CD4-positive, alpha-beta T cell treated with Interleukin-17A for 1 hour (primary cell): ENCODE measurements at places on chromosomes 1 and 21.

GRCh38 chr1:11707621-11708276 is 16.2 kb downstream of the DRAXIN start:
- no peak for DNase-seq

DNA sequence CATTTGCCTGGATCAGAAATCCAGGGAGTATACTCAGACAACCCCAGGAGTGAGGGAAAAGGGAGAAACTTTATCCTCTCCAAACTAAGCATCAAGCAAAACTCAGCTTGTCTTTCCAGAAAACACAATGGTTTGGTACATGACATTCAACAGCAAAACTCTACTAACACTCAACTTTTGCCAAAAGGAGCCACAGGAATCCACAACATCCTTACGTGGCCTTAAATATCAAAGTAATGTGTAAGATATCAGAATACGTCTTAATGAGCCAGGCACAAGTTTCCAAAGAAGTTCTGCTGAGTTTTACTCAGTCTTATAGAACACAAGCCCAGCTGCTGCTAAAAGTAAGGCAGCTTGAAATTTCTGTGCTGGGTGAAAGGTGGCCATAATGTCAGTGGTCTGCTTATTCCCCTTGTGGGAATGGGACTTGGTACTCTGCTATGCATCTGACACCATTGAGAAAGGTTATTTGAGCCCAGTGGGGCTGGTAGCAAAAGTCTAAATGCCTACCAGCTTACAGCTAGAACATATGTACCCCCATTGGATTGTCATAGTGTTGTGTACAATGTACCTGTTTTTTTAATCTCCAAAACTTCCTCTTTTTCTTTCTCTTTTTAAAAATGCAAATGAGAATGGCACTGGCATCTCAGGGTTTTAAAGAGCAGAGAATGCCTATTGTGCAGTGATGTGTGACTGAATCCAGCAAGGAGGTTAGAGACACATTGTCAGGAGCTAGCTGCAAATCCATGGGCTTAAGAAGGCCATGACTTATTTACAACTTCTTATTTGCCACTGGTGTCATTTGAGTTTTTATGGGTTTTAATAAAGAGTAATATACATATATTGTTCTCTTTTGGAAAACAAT is 62.0 kb upstream of the ST6GALNAC3 start:
- no peak for DNase-seq

- peak; percentile 92 for DNase-seq
Observed at GRCh38 chr21:41361786-41362604, at the start of gene MX2. MX2 (plus strand) TSS chr21:41362027; CDS start chr21:41376907, 14,880 bp downstream.

DNA sequence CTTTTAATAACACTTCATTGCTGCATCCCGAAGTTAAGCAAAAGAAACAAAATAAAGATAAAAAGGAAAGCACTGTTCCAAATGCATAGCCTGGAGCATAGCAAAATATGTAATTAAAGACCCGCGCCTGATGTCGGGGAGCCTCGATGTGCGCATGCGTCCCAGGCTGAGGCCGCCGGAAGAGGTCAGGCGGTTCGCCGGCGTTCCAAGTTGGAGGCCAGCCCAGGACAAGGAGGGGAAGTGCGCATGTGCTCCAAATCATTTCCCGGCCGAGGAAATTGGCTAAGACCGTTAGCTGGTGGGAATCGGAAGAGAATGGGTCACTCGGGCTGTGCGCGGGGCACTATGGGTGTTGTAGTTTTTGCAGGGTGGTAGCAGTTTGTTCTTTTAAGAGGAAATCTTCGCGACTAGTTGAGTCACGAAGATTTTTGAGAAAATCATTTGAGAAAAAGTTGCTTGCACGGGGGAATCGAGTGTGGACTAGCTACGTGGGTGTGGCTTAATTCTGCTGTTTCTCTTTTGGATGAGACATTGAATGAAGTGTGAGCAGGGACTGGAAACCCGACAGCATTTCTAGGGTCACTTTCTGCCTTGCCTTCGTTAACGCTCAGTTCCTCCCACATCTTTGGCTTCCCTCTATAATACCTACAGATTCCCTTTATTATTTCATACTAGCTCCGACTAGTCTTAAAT is 31.0 kb upstream of the CD1D start:
- peak; percentile 80 for DNase-seq
